HEK293T (cell line): ENCODE measurements at places on chromosomes 3 and 15.

GRCh38 chr3:139477710-139478640 is 1.7 kb upstream of the RBP2 start:
- no peak for DNase-seq

DNA sequence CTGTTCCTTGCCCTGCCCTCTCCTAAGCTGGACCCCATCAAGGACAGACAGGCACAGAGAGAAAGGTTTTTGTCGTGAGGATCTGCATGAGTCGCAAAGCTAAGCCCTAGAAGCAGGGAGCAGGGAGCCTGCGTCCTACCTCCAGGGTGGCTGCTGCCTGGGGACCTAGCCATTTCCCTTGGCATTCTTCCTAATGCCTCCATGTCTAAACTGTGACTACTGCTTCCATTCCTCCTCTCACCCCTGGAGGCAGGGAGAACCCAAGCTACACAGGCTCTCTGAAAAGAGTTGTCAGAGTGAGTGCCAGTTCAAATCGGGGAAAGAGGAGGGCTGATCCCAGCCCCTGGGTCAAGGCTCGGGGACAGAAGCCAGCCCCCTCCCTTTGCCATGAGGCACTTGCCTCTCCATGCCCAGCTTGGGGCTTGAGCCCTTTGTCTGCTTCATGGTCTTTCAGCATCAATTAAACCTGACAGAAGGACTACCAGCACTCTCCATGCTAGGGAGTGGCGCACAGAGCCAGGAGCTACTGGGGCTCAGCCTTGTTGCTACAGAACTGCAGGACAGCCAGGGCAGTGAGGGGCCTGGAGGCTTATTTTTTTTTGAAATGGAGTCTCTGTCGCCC is 2.4 kb downstream of the GCHFR start:
- no peak for DNase-seq

- no peak for DNase-seq
Observed at GRCh38 chr3:52845691-52846431, 11.0 kb upstream of the MUSTN1 start.

DNA sequence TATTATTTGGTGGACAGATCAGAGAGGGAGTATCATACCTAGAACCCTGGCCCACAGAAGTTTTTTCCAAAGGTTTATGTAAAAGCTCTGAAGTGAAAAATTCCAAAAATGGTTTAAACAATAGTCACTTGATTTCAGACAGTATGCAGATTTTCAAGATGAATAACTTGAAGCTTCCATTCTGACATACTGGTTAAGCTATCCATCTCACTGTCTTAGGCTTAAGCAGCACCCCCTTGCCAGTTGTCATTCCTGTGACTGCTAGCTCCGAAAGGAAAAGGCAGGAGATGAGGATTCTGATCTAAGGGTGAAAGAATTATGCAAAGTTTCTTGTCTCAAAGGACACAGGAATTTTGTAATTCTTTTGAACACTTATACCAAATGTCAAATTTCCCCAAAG is 337.5 kb upstream of the THBS1 start:
- no peak for DNase-seq

DNA sequence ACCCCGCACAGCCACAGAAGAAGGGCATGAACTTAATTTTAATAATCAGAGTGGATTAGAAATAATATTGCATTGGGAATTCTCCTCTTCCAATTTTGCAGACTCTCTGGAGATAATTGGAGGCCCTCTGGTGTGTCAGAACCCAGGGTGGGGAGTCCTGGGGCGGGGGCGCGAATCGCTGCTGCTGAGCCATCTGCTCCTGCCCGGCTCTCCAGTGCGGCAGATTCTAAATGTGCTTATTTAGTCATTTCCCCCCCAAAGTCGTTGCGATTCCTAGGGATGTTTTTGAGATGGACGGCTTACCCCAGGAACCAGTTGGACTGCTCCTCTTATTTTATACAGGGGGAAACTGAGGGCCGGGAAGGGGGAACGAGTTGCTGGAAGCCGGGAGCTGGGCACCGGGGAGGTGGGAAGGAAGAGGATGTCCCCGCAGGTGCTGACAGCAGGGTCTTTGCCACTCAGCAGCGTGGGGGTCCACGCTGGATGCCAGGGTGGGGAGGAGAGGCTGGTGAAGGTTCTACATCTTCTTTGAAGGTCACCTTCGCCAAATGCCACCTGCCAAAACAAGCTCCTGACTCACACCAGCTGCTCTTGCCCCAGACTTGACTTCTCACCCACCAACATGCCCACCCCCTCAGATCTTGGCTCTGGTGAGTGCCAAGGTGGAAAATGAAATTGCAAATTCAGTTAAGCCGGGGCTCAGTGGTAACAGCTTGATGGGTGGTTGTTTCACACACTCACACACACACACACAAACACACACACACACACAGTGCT is 91.3 kb upstream of the PRR23E start:
- no peak for DNase-seq

DNA sequence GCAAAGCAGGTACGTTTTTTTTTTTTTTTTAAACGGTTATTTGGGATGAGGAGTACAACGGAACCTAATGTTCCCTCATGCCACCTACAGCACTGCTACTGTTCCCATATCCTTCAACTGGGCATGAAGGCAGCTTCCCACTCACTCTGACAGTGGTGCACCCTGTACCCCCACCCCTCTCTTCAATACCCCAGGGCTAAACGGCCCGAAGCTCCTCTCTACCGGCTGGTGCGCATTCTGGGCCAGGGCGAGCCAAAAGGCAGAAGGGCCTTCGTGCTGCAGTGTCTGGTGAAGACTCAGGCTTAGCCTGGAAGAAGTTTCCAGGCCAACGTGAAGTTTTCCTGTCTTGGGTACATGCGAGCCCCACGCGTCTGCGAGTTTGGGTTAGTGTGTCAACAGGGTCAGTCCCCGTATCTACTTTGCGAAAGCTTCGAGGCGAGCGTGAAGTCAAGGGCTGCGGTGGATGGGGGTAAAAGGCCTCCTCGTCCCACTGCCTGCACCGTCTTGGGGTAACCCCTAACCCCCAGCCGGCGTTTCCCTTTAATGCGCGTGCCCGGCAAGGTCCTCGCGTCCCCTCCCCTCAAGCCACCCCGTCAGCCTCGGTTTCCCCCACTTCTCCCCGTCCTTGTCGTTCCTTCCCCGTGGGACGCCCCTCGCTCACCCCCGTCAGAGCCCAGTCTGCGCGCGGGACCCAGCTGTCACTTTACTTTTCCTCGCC is 765 bp upstream of the UBE2E2 start:
- peak; percentile 9 for DNase-seq
